ENCODE measurements at places on chromosomes 6 and 20. TPM values are rescaled to one million over a fixed set of nuclear protein-coding genes. Genes with fewer than 3 reads are reported as not detected.

ENPP4 gene
- 0.31 TPM for total RNA-seq

GPX5 gene
- total RNA-seq, result not detected

WFDC5 gene
- total RNA-seq, result not detected

DPPA5 gene
- not detected for total RNA-seq

C6orf163 gene
- total RNA-seq, result 0.20 TPM

TSPO2 gene
- total RNA-seq, result not detected

BMP5 gene
- not detected for total RNA-seq

APOBEC2 gene
- total RNA-seq, result not detected

DEFB116 gene
- total RNA-seq, result not detected

HDGFL1 gene
- total RNA-seq, result not detected

SAMD3 gene
- total RNA-seq, result not detected

HLA-DOB gene
- 0.05 TPM for total RNA-seq

PRIM2 gene
- 10.8 TPM for total RNA-seq

DEFB132 gene
- total RNA-seq, result not detected

PNPLA1 gene
- not detected for total RNA-seq

TREML1 gene
- not detected for total RNA-seq

ADGB gene
- not detected for total RNA-seq

ID4 gene
- 0.86 TPM for total RNA-seq

UCKL1 gene
- 31.2 TPM for total RNA-seq

RAET1L gene
- 0.34 TPM for total RNA-seq

RPS6KA2 gene
- 0.30 TPM for total RNA-seq

BRD2 gene
- 121 TPM for total RNA-seq

STK35 gene
- 10.7 TPM for total RNA-seq

DZANK1 gene
- 2.1 TPM for total RNA-seq

PRICKLE4 gene
- total RNA-seq, result 0.75 TPM
